ENCODE measurements at places on chromosomes 16 and 17.

- DNase-seq = no peak
Measured at GRCh38 chr17:8935191-8935590, 30.3 kb downstream of the PIK3R5 start.

- no peak for DNase-seq
Measured at GRCh38 chr16:82878466-82878865, 251.7 kb downstream of the CDH13 start.

DNA sequence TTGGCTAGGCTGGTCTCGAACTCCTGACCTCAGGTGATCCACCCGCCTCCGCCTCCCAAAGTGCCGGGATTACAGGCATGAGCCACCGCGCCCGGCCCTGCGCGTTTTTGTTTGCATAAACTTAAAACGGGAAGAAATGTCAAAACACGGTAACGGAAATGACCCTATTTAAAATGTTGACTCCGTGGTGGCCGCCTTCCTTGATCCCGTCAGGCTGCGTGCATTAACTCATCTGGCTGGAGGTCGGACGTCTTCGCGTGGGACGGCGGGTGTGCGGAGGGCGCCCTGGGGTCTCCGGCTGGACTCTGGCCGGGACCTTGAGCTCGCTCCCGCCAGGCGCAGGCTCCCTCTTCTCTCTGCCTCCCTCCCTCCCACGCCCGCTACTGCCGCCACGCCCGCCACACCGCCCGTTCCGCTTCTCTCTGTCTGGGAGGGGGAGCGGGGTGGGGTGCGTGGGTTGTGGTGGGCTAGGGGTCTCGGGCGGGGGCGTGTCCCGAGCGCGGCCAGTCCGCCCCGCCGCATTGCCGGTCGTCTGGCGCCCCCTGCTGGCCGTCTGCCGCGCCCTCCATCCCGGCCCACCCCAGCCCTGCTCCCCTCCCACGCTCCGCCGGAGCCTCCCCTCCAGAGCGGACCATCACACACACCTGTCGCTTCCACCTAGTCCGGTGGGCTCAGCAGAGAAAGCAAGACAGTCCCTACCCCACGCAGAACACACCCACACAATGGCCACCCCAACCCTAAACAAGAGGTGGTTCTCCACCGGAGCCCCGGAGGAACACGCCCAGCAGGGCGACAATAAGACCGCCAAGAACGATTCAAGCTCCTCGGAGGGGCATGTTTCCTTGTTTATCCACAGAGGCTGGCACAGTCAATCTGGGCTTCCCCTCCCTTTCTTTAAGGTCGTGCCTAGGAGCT, 1.2 kb upstream of the CCDC42 start:
- peak; percentile 91 for DNase-seq

DNA sequence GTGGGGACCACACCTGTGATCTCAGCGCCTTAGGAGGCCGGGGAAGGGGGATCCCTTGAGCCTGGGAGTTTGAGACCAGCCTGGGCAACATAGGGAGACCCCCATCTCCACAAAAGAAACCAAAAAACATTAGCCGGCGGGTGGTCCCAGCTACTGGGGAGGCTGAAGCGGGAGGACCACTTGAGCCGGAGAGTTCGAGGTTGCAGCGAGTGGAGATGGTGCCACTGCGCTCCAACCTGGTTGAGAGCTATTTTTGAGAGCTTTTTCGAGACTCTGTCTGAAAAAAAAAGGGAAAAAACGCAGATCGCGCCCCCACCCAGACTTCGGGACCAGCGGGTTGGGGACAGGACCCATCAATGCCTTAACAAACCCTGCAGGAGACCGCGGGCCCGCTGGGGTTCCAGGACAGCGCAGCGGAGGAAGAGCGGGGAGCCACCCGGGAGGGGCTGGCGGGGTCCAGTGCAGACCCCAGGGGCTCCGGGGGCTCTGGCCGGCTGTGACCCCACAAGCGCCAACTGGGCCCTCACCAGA, 762 bp upstream of the BAIAP3 start:
- no peak for DNase-seq

GRCh38 chr17:72639711-72640110, 452.8 kb downstream of the SLC39A11 start:
- DNase-seq = no peak

- DNase-seq = peak; percentile 76
Measured at GRCh38 chr17:48074322-48075081, 26.3 kb downstream of the NFE2L1 start.

- DNase-seq = no peak
Measured at GRCh38 chr16:3998793-3999478, 117.3 kb downstream of the ADCY9 start.

- no peak for DNase-seq
Measured at GRCh38 chr17:17382971-17383370, 79.8 kb downstream of the NT5M start.

DNA sequence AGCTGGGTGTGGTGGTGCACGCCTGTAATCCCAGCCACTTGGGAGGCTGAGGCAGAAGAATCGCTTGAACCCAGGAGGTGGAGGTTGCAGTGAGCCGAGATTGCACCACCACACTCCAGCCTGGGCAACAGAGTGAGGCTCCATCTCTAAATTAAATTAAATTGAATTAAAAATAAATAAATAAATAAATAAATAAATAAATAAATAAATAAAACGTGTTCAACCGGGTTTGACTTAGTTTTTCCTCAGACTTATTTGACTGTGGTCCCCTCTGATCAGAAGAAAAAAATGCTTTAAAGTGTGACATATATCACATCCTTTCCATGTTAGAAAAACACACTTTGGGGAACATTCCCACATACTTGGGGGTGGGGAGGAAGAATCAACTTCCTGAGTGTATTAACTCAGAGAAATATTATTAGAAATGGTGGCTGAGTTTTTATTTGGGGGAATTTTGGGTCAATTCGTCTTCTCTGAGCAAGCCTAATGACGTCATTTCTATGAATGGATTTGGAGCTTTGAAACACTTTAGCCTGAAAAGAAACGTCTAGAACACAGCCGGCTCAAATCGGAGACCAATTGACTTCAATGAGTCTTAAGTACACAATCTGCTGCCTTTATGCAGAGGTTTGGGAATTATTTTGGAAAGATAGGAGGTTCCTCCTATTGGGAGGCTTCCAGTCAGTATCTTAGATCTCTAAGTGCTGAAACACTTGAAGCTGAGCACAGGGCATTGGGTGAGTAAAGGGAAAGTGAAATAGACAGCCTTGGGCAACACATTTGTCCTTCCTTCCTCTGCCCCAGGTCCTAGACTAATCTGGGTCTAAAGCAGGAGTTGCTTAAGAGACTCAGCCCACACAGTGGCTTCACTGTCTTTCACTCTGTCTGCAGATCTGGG, 132.6 kb downstream of the PITPNC1 start:
- no peak for DNase-seq

- no peak for DNase-seq
Measured at GRCh38 chr16:48317614-48318315, 67.4 kb downstream of the SIAH1 start.

DNA sequence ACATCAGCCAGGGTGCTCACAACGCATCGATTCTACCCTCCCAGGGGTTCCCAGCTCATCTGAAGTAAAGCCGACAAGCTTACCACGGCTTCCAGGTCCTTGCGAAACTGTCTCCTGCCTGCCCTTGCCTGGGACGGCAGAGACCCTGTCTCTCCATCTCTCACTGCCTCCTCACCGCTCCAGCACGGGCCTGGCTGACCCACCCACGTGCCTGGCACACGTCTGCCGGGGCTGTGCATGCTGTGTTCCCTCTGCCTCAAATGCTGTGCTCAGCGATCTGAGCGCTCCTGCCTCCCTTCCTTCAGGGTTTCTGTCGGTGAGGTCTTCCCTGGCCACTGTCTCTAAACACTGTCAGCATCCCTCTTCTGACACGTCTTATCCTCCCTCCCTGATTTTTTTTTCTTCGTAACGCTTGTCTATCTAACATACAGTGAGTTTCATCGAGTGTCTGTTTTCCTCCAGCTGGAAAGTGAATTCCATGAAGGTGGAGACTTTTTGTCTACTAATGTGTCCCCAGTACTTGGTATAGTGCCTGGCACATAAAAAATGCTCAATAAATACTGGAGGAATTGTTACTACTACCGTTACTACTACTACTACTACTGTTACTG, 208.4 kb downstream of the IRF8 start:
- DNase-seq = no peak

DNA sequence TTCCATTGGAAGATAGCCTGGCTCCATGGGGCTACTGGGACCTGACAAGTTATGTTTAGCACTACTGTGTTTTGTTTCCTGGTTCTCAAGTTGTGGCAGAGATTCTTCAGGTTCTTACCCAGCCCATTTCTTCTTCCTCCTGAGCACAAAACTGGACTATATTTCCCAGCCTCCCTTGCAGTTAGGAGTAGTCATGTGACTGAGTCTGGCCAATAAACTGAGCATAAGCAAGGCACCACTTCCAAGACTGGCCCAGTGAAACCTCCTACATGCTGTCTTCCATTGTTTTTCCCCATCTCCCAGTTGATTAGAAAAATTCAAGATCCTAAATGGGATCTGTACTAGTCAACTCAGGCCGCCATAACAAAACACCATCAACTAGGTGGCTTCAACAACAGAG, 28.2 kb upstream of the RBBP6 start:
- DNase-seq = no peak

GRCh38 chr16:75589306-75589705, 23.1 kb downstream of the GABARAPL2 start:
- DNase-seq = peak; percentile 71

DNA sequence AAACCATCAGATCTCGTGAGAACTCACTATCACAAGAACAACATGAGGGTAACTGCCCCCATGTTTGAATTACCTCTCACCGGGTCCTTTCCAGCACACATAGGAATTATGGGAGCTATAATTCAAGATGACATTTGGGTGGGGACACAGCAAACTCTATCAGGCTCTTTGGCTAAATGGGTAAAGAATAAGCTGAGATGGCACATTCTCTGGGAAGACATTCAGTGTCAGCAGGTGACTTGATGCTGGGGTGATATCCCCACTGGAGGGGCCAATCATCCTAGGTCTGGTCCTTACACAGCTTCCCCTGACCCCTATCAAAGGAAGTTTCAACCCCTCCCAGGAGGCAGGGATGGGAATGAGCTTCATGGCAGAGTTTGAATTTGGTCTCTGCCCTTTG, 664.0 kb upstream of the EEF2KMT start:
- DNase-seq = no peak

DNA sequence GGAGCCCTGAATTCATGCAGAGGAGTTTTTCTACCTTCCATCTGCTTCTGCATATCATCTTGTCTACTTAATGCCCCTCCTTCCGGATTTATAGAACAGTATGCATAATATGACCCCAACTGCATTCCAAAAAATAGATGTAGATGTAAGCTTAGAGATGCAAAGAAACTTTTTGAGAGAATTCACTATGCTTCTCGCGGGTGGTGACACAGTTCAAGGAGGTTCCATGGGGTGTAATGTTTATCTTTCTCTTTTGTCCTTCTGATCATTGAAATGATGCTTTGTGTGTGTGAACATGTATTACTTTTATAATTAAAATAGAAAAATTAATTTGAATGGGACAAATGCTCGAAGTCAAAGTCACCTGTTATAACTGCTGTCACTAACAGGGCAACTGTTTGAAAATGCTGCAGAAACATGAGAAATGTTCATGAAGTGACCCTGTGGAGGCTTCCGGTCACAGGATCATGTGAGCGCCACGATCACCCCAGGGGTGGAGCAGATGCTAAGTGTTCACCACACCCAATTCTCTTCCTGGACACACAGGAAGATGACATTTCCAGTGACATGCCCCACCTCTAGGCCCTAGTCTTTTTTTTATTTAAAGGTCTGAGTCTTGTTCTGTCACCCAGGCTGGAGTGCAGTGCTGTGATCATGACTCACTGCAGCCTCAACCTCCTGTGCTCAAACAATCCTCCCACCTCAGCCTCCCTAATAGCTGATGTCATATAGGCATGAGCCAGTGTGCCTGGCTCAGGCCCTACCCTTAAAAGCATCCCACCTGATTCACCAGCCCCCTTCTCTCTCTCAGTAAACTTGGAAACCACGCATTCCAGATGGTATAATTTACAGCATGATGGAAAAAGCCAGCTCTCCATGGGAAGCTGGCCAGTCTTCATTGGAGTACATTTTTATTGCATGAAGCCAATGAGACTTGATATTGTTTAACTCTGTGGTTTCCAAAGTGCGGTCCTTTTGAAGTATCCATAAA, 21.0 kb upstream of the AGRP start:
- DNase-seq = no peak

DNA sequence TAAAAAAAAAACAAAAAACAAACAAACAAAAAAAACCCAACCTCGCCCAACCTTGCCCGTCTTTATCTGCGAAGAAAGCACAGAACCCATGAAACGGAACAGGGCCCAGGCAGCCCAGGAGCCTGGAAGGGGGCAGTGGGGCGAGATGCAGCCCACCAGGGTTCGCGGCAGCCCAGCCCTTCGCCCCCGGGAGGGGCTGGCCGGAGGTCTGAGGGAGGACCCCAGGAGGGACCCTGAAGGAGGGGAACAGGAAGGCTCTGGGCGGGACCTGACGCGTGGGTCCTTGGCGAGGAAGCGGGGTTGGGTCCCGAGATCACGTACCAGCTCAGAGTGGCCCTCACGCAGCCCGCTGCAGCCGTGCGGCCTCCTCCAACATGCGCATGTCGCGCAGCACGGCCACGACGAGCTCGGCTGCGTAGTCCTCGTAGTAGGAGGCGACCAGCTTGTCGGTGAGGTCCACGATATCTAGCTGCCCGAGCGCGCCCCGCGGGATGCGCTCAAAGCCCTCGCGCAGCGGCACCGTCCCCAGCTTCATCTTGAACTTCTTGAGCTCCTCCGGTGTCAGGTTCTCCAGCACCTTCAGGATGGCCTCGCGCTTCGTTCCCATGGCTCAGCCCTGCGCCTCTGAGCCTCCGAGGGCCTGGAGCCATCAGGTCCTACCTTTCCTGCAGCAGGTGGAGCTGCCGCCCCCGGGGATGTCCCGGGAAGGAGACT, at the start of gene PYDC1:
PYDC1 (minus strand) TSS at position 714 of the 714 bp plus-strand sequence; CDS start at position 607, 107 bp downstream.
- DNase-seq = no peak

DNA sequence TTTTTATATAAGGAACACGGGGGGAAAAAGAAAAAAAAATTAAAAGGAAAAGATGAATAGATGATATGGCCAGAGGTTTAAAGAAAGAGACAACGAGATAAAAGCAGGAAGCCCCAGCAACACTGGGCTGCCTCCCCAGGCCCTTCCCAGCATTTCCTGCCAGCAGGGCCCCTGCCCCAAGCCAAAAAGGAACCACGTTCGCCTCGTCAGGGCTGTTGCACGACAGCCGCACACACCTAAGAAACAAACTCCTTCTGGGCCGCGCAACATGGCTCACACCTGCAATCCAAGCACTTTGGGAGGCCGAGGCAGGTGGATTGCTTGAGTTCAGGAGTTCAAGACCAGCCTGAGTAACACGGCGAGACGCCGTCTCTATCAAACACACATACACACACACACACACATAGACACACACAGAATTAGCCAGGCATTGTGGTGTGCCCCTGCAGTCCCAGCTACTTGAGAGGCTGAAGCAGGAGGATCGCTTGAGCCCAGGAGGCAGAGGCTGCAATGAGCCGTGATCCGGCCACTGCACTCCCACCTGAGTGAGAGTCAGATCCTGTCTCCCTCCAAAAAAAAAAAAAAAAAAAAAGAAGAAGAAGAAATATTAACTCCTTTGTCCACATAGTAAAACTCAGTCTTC, 83.0 kb downstream of the ANKRD11 start:
- DNase-seq = no peak
